Prostate gland (tissue), 2 donors: ENCODE measurements at places on chromosomes 1 and 21.

DNA sequence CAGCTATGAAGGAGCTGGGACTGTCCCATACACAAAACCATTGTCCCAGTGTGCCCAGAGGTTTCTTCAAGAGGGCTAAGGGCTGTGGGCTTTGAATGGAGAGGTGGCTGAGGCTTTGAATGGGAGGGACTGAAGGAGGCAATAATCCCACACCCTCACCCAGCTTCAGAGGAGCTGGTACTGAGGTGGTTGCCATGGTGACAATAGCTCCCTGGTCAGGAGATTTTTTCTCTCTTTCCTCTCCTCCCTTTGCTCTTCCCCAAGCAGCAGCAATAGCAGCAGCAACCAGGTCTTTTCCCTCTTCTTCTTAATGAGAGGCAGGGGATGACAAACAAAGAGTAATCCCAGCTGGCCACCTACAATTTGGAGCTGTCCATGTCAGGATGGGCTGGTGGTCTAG, 1.6 kb downstream of the HPCAL4 start:
- DNase-seq: no peak

DNA sequence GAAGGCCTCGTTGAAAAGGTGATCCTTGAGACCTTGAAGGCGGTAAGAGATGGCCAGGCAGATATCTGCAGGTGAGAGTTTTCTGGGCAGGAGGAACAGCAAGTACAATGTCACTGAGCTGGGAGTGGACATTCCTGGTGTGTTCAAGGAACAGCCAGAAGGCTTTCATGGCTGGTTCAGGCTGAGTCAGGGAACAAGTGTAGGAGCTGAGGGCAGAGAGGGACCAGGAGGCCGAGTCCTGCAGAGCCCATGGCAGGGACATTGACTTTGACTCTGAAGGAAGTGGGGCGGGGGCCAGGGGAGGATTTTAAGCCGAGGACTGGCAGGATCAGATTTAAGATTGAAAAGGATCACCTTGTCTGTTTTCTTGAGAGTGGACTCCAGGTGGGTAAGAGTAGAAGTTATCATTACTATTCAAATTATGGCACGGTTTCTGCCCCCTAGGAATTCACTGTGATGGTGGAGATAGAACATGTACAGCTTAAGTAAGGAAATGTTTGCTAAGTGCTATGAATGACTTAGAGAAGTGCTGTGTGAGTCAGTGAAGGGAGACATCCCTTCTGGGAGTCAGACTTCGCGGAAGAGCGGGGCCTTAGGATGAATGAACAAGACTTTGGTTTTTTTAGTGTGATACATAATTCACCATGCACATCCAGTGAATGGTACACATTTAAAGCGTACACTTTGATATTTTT, 202.3 kb downstream of the KIF26B start:
- no peak for DNase-seq

GRCh38 chr1:224540535-224540934, 75.6 kb upstream of the CNIH3 start:
- no peak for DNase-seq

DNA sequence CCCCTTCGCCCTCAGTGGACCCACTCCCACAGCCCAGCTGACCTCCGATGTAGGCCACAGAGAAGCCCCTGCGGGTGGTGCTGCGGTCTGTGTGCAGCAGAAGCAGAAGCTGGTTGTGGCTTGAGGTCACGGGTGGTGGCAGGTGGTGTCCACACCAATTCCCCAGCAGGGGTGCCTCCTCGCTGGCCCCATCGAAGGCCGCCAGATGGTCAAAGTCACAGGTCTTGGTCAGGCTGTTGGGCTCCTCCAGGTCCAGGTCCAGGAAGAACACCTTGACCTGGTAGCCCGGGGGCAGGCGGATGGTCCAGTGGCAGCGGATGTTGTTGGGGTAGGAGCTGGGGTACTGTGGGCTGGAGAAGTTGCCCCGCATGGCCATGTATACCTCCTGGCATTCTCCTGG, 13.1 kb downstream of the CDCP2 start:
- no peak for DNase-seq

- peak; percentile 6 for DNase-seq
These were observed 35.7 kb upstream of the VAV3 start for GRCh38 chr1:108000620-108001111.

DNA sequence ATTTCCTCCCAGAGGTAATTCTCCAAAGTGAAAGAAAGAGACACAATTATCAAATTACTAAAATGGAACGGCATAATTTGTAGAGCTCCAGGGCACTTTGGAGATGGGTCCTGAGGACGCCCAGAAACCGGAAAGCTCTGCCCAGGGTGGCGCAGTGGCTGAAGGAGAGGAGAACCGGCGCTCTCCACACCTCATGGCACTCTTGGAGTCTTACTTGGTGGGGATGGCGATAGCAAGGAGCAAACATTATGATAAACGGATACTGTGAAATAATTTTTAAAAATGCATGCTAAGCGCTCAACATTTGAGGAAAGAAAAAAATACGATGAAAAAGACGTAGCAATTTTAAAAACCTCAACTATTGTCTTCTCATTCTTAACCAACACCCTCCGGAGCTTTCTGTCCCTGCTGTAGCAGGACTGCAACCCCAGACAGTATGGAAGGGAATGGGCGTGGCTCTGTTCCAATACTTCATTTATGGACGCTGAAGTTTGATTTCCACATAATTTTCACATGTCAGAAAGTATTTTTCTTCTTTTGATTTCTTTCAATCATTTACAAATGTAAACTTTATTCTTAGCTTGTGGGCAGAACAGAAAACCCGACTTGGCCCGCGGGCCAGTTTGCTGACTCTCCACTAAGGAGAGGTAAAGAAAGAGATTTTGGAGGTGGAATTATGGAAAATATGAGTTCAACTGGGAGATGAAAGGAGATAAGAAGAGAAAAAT, 1.1 kb downstream of the S100A11 start:
- DNase-seq: peak; percentile 49

GRCh38 chr1:36658838-36659237, 176.1 kb upstream of the CSF3R start:
- no peak for DNase-seq
